Pulmonary artery endothelial cell (primary cell): ENCODE measurements at places on chromosomes 5 and 9. TPM values are rescaled to one million over a fixed set of nuclear protein-coding genes. Genes with fewer than 3 reads are reported as not detected.

Gene SPATA31A3
- not detected in 2 replicates for total RNA-seq

Gene MSX2
- 0.21 and 0.40 TPM in 2 replicates for total RNA-seq

Gene TMEM252
- total RNA-seq = not detected in 2 replicates

Gene KDM4C
- 15.8 and 18.5 TPM in 2 replicates for total RNA-seq

Gene PCDHGB2
- total RNA-seq = 1.3 TPM in 2 replicates

Gene DNAJC25
- total RNA-seq = 3.8 and 4.7 TPM in 2 replicates

Gene TMEM215
- total RNA-seq = under 0.01 and 0.18 TPM in 2 replicates

Gene NXNL2
- not detected in 2 replicates for total RNA-seq

Gene RNF183
- total RNA-seq = not detected in 2 replicates

Gene SHOC1
- total RNA-seq = not detected in 2 replicates

Gene PAEP
- total RNA-seq = not detected in 2 replicates

Gene PCDHA6
- 0.40 and 0.88 TPM in 2 replicates for total RNA-seq

Gene GFPT2
- total RNA-seq = 0.46 and 8.6 TPM in 2 replicates

Gene CYLC2
- not detected in 2 replicates for total RNA-seq

Gene PAPPA
- total RNA-seq = under 0.01 and 0.07 TPM in 2 replicates

Gene GABRA6
- not detected in 2 replicates for total RNA-seq

Gene PCDH12
- 12.1 and 23.0 TPM in 2 replicates for total RNA-seq

Gene MPDZ
- total RNA-seq = 56.3 and 84.2 TPM in 2 replicates

Gene IL5
- not detected in 2 replicates for total RNA-seq

Gene PCDHGB7
- 4.8 and 6.1 TPM in 2 replicates for total RNA-seq

Gene ADAMTS6
- total RNA-seq = 73.1 and 117 TPM in 2 replicates

Gene PBX3
- 9.2 and 19.3 TPM in 2 replicates for total RNA-seq

Gene BBLN
- total RNA-seq = 20.6 and 31.5 TPM in 2 replicates

Gene CD274
- 39.2 and 44.7 TPM in 2 replicates for total RNA-seq

Gene DPP7
- 73.7 and 133 TPM in 2 replicates for total RNA-seq

Gene FGF1
- total RNA-seq = 0.53 TPM in 1 of 2 replicates, not detected in the other

Gene SPINK7
- not detected in 2 replicates for total RNA-seq

Gene ANKRD34B
- not detected in 2 replicates for total RNA-seq

Gene LCN6
- total RNA-seq = not detected in 2 replicates

Gene CDC25C
- 6.0 and 15.5 TPM in 2 replicates for total RNA-seq

Gene DNAJC18
- total RNA-seq = 5.9 and 7.6 TPM in 2 replicates

Gene FUT7
- total RNA-seq = not detected in 2 replicates
